NCI-H2081 treated with DMSO at 0.1 percent for 48 hours (cell line): ENCODE measurements at places on chromosomes 12 and 14.

- no peak for DNase-seq
Observed at GRCh38 chr14:71524320-71524982, 407.8 kb upstream of the RGS6 start.

GRCh38 chr12:43676183-43676813 lies 82.3 kb downstream of the PUS7L start:
- DNase-seq: no peak

GRCh38 chr14:64746298-64747250 lies 42.4 kb downstream of the PLEKHG3 start:
- no peak for DNase-seq

DNA sequence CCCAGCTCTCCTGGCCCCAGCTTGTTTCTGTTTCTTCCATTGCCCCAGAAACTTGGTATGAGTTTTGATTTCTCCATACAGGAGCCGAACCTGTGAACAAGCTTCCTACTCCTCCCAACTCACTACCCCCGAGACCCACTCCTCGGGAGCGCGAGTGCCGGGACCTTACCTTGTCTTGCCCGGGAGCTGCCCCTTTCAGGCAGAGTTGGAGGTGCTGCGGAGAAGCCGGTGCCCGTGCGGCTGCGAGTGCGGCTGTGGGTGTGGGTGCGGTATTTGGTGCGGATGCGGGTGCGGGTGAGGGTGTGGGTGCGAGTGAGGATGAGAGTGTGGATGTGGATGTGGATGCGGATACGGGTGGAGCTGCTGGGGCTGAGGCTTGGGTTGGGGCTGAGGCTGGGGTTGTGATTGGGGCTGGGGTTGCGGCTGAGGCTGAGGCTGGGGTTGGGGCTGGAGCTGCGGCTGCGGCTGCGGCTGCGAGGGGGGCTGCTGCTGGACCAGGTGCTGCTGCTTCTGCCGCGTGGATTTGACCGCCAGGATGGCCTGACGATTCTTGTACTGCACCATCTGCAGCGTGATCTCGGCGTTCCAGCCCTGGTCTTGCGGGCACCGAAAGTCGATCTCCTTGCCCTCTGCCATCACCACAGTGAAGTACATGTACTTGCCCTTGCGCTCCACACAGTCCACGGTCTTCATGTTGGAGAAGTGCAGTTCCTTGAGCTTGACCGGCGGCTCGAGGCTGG lies 1.1 kb downstream of the PHLDA1 start:
- DNase-seq: no peak

DNA sequence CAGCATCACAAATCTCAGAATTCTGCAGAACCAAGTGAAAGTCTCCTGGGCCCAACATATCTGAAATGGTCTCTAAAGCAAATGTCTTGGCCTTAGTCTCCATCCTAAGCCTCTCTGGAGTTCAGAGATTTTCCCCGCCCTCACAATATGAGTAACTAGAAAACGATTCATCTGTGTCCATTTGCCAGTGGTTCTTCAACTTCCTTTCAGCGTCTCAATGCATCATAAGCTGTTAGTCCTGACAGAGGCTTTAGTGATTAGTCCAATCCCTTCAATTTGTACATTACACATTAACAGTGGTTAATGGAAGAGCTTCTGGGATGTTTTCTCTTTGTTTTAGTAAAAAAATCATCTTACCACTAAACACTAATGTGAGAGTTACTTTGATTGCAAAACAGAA lies 17.4 kb downstream of the NPC2 start:
- DNase-seq: no peak

DNA sequence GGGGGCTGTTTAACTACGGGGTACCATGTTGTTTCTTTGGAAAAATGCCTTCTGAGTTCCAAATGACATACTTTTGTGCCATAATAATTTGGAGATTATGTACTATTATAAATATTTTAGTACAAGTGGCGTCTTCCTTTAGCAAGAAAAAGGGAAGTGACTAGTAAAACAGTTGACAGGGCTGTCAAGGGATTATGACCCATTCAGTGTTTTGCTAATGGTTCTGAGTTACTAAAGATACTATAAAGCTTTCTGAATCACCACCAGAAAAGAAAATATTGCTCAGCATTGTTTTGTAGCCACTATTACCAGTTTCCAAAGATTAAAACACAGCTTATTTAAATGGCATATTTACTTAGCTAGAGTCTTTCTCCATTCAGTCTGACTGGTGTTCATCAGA lies 334.9 kb downstream of the SNAPC1 start:
- DNase-seq: no peak

DNA sequence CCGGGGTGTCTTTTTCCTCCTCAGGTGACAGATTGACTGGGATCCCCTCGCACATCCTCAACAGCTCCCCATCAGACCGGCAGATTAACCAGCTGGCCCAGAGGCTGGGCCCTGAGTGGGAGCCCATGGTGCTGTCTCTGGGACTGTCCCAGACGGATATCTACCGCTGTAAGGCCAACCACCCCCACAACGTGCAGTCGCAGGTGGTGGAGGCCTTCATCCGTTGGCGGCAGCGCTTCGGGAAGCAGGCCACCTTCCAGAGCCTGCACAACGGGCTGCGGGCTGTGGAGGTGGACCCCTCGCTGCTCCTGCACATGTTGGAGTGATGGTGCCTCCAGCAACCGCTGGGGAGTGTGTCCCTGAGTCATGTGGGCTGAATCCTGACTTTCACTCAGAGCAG lies 172.8 kb downstream of the CRADD start:
- no peak for DNase-seq

GRCh38 chr14:77356899-77357298 lies 20.0 kb downstream of the TMED8 start:
- no peak for DNase-seq

- DNase-seq: no peak
Observed at GRCh38 chr12:108689314-108690190, 41.8 kb downstream of the CORO1C start.

DNA sequence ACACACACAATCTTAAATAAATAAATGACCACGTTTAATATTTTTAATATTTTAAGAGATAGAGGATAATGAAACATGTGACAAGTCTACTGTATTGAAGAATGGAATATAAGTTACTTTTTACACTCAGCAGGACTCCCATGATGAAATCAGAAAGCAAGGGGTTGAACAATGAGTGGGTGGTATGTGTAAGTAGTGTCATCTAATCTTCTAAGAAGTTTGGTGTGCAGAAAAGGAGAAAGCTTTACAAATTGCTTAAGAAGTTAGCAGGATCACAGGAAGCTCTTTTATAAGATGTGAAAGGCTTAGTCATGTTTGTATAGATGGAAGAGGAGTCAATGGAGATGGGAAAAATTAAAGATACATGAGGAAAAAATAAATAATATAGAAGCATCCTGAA lies 47.8 kb downstream of the SLC15A5 start:
- no peak for DNase-seq

DNA sequence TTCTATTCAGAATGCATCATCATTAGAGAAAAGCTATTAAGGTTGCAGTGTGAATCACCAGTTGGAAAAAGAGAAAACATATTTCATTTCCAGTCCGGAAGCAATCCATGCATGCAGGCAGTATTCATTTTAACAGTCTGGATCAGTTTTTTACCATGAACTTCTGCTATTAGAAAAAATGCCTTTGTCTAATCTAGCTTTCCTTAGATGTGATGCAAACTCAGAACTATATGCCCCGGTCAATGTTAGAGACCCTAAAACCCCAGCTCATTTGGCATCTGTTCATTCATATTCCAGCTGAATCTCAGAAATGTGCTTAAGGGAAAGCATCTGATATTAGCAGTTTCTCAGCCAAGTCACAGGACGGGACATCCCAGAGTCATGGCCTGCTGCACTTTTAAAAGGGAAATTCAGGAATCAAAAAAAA lies 8.5 kb downstream of the IRAK3 start:
- DNase-seq: no peak

GRCh38 chr14:105026802-105027563 lies 6.1 kb upstream of the CDCA4 start:
- DNase-seq: no peak

GRCh38 chr14:99234961-99235571 lies 36.9 kb downstream of the BCL11B start:
- no peak for DNase-seq

DNA sequence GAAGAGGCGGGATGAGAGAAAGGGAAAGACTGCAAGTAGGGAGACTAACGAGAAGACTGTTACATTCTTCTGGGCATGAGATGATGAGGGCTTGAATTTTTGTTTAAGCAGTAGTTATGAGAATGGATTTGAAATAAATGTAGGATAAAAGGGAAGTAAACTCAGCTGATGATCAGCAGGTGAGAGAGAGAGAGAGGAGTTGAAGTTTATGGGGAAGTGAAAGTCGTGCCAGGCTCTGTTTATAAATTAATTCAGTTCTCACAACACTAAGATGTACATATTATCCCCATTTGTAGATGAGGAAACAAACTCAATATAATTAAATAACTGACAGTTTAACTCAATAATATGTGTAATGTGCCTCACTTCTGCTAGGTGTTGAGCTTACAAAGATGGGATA lies 170.0 kb upstream of the RMST start:
- no peak for DNase-seq

- no peak for DNase-seq
Observed at GRCh38 chr14:98909251-98909944, 362.6 kb downstream of the BCL11B start.

GRCh38 chr12:122874081-122874480 lies 21.8 kb downstream of the VPS37B start:
- DNase-seq: no peak

GRCh38 chr12:56785141-56785865 lies 22.2 kb downstream of the HSD17B6 start:
- no peak for DNase-seq

GRCh38 chr14:91300283-91300895 lies 55.9 kb upstream of the GPR68 start:
- DNase-seq: no peak
